ENCODE measurements at places on chromosomes 1 and 21.
A peak's percentile ranks its signal among the peaks of the same experiment; 100 is the strongest.

DNA sequence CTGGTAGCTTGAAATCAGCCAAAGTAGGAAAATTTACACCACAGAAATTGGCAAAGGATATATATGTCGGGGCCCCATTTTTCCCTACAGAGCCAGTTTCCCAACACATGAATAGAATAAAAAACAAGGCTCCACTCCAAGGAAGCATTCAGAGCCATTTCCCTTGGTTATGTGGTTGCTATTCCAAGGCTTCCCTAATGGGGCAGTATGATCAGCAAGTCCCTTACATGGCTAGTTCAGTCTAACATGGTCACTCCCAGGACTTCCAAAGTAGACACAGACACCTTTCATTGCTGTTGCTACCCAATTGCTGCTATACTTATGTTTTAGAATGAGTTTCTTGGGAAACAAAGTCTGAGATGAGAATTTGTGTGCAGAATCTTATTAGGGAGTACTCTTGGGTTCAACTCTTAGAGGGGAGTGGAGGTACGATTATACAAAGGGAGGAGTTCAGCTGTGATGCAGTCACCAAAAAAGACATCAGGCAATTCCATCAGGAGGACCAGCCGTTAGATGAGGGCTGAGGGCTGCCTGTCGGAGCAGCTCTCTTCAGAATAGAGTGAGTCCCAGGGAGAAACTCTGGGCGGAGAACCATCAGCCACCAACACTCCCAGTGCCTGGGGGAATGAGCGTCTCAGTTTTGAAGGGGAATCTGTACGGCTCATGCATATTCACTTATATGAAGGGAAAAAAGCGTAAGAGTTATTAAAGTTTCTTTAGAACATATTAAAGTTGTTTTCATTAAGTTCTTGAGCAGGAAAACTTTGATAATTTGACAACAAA, 92.9 kb downstream of the C21orf91 start:
- no peak for DNase-seq

DNA sequence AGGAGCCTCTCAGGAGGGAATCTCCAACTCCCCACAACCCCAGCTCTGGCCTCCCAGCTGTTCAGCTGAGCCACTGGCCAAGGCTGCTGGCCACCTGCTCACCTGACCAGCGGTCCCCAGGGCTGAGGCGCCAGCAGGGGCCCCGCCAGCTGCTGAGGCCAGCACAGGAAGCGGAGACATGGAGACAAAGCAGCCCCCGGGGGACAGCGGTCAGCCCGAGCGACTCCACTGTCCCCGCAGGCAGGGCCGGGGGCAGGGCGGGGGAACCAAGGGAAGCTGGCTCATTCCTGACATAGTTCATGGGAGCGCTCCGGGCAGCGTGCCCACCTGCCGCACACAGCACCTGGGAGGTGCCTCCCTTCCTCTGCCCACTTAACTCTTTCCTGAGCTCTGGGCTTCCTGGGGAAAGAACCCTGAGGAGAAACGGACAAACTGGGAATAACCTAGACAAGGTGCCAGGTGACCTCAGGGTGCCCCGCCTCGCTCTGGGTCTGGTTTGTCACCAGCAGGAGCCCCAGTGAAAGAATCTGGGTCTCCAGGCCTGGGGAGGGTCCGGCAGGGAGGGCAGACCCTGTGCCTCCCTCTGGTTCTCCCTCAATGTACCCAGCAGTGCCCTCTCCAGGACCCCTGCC, 10.7 kb downstream of the EPHA2 start:
- DNase-seq = no peak

GRCh38 chr1:186194107-186194756, 180.8 kb downstream of the TPR start:
- no peak for DNase-seq

GRCh38 chr1:14875524-14876509, 277.3 kb downstream of the KAZN start:
- no peak for DNase-seq

GRCh38 chr1:39525366-39526165, 34.1 kb downstream of the BMP8A start:
- DNase-seq = no peak

DNA sequence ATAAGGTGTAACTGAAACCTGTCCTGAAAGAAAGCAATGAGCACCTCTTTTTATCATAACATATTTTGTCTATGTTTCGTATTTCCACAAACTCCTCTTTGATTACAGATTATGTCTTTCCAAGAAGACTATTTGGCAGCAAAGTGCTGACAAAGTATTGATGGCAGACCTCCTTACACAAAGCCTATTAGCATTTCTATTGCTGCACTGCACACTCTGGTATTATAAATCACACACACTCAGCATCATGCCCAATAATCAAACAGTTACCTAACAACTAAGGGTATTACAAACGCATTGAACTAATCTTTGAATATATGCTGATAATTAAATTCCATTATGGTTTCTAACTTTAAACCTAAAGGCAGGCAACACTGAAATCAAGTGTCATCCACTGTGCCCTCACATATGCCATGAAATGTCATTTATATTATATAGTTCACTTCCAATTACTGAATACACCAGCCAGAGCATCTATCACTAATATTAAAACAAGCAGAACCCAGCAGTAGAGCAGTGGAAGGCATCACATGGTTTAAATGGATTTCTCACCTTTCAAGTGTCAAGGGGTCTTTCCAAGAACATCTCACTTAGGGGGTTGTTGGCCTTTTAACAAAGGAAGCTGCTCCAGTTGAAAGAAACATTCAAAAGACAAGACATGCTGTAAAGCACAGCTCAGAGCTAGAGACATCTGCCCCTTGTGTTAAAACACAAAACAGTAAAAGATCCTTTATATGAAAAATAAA, 239.1 kb downstream of the RERE start:
- no peak for DNase-seq

DNA sequence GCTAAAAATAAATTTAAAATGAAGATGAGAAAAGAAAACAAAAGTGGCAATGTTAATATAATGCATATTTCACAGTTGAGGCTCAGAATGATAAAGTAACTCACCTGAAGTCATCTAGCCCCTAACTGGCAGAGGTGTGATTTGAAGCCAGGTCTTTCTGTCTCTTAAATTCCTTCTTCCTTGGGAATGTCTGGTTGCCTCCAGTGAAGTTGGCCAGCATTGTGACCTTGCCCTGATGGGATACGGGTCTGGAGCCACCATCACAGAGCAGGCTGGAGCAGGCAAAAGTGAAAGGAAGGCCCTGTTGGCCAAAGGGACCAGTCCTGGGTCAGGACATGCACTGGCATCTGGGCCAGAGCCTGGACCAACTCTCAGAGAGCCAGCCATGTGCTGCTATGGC, 111.7 kb downstream of the EPHB2 start:
- no peak for DNase-seq

- DNase-seq = no peak
These were observed 57.1 kb upstream of the KAZN start for GRCh38 chr1:14541348-14541747.

- no peak for DNase-seq
These were observed 42.0 kb upstream of the UBE2U start for GRCh38 chr1:64161357-64161941.

DNA sequence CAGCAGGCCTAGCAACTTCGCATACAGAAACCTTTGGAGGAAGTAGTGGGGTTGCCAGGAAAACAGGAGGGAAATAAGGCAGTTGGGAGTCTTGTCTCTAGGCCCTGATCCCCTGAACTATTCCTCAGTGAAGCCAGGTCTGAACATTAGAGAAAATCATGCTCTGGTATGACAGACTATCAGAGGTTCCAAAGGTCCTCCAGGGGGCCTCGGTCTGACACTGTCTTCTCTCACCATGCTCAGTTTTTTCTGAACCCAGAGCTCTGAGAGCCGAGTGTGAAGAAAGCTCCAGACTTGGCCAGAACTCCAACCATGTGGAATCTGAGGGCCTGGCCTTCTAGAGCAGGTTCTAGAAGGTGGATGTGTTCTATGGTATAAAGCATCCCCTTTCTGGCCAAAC, 4.0 kb downstream of the TOMM40L start:
- peak; percentile 22 for DNase-seq

DNA sequence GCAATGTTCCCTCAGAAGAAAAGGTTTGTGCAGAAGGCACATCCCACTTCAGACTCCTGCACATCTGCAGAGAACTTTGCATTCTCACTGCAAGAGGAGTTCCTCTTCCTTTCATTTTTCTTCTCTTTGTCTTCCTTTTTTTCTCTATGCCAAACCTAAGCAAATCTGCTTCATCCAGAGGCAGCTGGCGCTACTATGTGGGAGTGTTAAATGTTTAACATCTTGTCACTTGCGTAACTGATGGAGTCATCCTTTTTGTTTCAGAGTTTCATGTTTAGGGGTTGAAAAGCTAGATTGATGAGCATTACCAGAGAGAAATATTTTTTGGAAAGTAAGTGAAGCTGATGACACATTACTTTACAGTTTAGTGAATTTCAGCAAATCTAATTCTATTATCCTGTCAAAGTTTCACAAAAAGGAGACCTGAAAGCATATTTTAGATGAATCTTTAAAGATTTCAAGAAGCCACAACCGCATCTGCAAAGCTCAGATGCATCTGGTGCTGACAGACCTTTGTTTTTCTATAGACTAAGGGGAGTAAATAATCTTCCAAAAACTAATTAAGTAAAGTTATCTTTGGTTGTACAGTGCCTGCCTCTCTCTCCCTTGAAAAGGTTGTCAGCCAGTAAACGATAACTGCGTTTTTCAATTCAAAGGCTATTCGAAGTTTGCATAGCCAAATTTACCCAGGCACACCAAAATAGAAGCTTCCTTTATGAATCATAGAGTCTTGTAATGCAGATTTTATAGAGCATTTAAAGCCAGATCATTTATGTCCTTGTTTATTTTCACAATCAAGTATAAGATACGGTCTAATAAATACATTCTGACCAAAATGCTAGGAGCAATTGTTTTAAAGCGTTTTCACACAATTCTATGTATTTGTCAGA, 1.2 kb upstream of the LRRC53 start:
- DNase-seq = no peak

- no peak for DNase-seq
These were observed 167.7 kb downstream of the SIPA1L2 start for GRCh38 chr1:232462213-232462612.

DNA sequence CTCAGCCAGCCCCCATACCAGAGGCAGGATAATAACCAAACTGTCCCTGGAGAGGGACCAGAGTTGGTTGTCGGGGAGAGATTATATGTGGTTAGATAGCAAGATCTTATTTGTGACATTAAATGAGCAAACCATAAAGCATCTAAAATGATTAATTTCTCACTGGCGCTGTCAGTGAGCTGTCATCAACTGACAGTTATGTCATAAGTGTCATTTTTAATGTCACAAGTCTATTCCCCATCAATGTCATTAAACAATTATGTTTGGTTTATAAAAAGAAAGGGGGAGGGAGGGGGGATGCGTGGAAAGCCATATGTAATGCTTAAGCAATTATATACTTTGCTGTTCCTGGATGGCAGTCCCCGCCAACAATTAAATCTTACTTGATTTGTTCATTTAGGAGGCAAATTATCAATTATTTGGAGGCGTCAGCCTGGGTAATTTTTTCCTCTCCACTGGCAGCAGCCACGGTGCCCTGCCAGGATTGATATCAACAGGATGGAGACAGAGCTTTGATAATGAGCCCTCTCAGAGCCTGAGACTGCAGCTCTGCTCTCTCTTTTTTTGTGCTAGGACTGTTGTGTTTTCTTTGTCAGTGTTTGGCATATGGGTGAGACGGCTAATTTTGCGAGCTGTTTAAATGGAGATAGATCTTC, 333.6 kb upstream of the CAMK1G start:
- no peak for DNase-seq

GRCh38 chr1:16070640-16071355, 2.7 kb downstream of the FAM131C start:
- no peak for DNase-seq

GRCh38 chr1:64073705-64074104, 129.7 kb upstream of the UBE2U start:
- DNase-seq = no peak

GRCh38 chr1:180046674-180047073, 92.1 kb downstream of the CEP350 start:
- no peak for DNase-seq

DNA sequence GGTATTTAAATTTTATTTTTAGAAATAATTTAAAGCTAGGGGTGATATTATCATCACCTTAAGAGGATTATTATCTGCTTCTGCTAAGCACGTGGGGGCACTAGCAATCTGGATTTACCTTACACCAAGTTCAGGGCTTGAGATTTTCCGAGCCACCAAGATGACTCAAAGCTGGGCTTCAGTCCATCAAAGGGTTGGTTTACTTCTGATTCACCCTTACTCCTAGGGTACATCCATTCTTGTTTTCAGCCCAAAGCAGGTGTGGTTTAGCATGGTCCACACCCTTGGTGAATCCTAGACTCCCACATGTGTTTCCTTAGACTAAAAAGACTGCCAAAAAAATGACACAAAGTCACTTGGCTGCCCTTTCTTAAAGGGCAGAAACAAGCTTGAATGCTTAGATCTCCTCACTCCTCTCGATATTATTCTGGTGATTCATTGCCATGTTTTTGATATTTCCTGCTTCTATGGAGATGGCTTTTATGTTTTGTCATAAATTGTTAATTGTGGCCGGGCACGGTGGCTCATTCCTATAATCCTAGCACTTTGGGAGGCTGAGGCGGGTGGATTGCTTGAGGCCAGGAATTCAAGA, 9.8 kb upstream of the PRSS38 start:
- DNase-seq = no peak

- peak; percentile 48 for DNase-seq
These were observed 51.1 kb upstream of the PRDX6 start for GRCh38 chr1:173426057-173426456.

- DNase-seq = peak; percentile 48
These were observed 16.0 kb upstream of the CHIA start for GRCh38 chr1:111274653-111275052.

All from suppressor macrophage treated with lipopolysaccharide for 1 hour (primary cell).